ENCODE measurements at places on chromosomes 5 and 9. TPM values are rescaled to one million over a fixed set of nuclear protein-coding genes. Genes with fewer than 3 reads are reported as not detected.

DNA sequence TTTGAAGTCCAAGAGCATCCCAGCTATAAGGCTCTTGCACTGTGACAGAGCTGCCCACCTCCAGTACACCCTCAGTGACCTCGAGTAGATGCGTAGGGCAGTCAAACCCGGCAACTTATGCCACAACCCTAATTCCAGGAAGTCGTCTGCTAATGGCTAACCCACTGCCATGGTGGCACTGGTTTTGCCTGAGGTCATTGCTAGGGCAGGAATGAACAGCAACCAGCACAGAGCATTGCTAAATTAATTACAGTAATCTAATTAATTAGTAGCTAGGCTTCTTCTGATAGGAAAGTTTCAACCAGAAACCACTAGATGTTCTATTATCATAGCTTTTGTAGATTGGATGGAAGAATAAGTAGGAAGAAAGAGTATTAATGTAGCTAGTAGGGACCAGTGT is 122.8 kb downstream of the DPYSL3 start:
- no peak overlapping the region for H3K27ac ChIP-seq
- H3K4me1 ChIP-seq = no peaks in the 10 kb centered on the region
- no peak for DNase-seq
- H3K4me3 ChIP-seq = no peak overlapping the region
- no peaks in the 10 kb centered on the region for H3K36me3 ChIP-seq

FST gene
- polyA plus RNA-seq = 6.0 TPM

- no peaks in the 10 kb centered on the region for H3K36me3 ChIP-seq
- H3K27ac ChIP-seq = no peak overlapping the region
- no peak for DNase-seq
- no peaks in the 10 kb centered on the region for H3K4me1 ChIP-seq
These were observed 29.8 kb downstream of the ADAMTS2 start for GRCh38 chr5:179315356-179315890.

- no peak overlapping the region for H3K27ac ChIP-seq
- no peak for DNase-seq
- no peaks in the 10 kb centered on the region for H3K4me1 ChIP-seq
- no peaks in the 10 kb centered on the region for H3K27me3 ChIP-seq
These were observed 89.6 kb upstream of the TBC1D2 start for GRCh38 chr9:98345011-98345410.

- DNase-seq = no peak
- no peaks in the 10 kb centered on the region for H3K27me3 ChIP-seq
- H3K36me3 ChIP-seq = no peaks in the 10 kb centered on the region
These were observed 589.9 kb downstream of the DNAH5 start for GRCh38 chr5:13354611-13355010.

SPATA6L gene
- polyA plus RNA-seq = 0.54 TPM

TAL2 gene
- polyA plus RNA-seq = 0.77 TPM

NUTM2G gene
- not detected for polyA plus RNA-seq

GRCh38 chr9:37582548-37583157 is 6.5 kb upstream of the FBXO10 start:
- H3K27me3 ChIP-seq = no peaks in the 10 kb centered on the region
- DNase-seq = peak; percentile 64
- no peak overlapping the region for H3K27ac ChIP-seq
- H3K4me1 ChIP-seq = no peaks in the 10 kb centered on the region

GRCh38 chr5:89396278-89396954 is 513.4 kb upstream of the MEF2C start:
- no peak overlapping the region for H3K4me3 ChIP-seq
- H3K27me3 ChIP-seq = no peaks in the 10 kb centered on the region
- no peak overlapping the region for H3K27ac ChIP-seq

DNA sequence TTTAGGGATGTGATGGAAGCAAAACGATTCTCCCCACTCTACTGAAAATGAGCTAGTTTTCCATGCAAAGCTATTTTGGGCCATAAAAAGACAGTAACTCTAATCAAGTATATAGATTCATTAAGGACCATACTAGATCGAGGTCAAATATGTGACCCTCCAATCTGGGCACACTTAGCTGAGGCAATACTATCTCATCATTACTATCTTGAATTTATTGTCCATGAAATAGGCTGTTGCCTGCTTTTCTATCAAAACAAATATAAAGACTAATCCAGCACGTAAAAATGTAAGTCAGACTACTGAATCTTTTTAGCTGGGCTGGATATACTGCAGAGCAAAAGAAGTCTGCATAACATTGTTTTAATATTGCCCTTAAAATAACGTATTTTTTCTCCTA is 943.1 kb downstream of the NR2F1-AS1 start:
- H3K36me3 ChIP-seq = no peaks in the 10 kb centered on the region
- H3K4me3 ChIP-seq = no peak overlapping the region
- no peak for DNase-seq
- H3K27ac ChIP-seq = no peak overlapping the region

PRLR gene
- 1.4 TPM for polyA plus RNA-seq

GRCh38 chr5:138981586-138981985 is 106.5 kb upstream of the LRRTM2 start:
- H3K27me3 ChIP-seq = no peaks in the 10 kb centered on the region

SPINK13 gene
- polyA plus RNA-seq = not detected

- H3K4me3 ChIP-seq = no peak overlapping the region
- peaks cover 3% of the 10 kb centered on the region for H3K36me3 ChIP-seq
- no peak for DNase-seq
These were observed 215.8 kb downstream of the EPB41L4A start for GRCh38 chr5:112203229-112203628.

RNF183 gene
- polyA plus RNA-seq = 0.54 TPM

IGFBPL1 gene
- not detected for polyA plus RNA-seq

DNA sequence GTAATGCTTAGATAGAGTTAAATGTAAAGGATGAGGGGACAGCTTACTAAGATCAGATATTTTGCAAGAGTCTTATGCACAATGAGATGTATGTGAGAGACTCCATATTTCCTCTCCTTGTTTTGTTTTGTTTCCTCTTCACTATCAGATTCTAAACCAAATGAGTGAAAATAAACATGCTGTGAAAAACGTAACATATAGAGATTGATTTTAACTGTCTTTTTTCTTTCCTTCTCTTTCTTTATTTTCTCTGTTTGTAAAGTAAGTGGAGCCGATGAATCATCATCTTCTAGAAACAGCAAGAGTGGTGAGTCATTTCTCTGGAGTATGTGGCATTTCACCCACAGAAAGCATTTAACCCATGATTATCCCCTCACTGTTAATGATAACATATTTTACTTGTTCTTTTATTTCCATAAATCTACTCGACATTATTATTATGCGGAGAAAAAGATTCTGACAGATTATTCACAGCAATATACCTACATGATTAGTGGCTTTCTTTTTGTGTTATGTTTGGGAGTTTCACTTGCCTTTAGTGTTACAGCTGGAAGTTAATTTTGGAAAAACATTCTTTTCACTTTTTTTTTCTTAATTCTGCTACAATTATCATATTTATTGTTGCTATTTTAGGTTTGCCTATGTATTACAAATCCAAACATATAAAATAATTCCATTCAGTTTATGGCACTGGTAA is 2.1 kb upstream of the ANXA1 start:
- peak; percentile 58 for DNase-seq
- H3K27me3 ChIP-seq = no peaks in the 10 kb centered on the region
- H3K36me3 ChIP-seq = no peaks in the 10 kb centered on the region
- H3K27ac ChIP-seq = no peak overlapping the region
- H3K4me3 ChIP-seq = no peak overlapping the region

- H3K27me3 ChIP-seq = no peaks in the 10 kb centered on the region
- H3K36me3 ChIP-seq = no peaks in the 10 kb centered on the region
- DNase-seq = no peak
- no peak overlapping the region for H3K27ac ChIP-seq
- peaks cover 2% of the 10 kb centered on the region for H3K4me1 ChIP-seq
These were observed 78.1 kb upstream of the PITX1 start for GRCh38 chr5:135112008-135112725.

PCDHB6 gene
- not detected for polyA plus RNA-seq

DNA sequence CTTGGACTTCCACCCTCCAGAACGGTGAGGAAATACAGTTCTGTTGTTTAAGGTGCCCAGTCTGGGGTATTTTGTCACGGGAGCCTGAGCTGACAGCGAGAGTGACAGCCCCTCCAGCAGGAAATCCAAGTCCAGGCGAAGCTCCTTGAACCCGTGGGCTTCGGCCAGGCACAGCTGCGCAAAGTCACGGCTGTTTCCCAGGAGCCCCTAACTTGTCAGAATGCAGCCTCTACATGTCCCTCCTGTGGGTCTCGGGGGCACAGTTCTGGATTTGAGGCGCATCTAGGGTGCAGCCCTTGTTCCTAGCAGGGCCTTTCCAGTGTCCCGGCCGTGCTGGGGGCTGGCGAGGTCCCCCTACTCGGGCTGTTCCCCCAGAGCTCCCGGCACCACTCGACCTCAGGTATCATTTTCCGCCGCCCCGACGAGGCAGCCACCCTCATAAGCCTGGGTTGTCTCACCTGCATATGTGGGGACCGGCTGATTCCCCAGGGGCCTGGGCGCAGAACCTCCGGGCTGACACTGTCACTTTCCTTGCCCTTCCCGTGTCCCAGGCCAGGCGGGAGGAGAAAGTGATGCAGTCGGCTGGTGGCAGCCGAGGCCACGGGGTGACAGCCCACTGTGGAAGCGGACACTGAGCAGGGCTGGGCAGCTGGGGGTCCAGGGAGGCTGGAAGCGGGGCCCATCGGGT is 4.5 kb downstream of the LCN8 start:
- H3K4me3 ChIP-seq = no peak overlapping the region
- no peaks in the 10 kb centered on the region for H3K4me1 ChIP-seq
- H3K27ac ChIP-seq = no peak overlapping the region
- peaks cover 2% of the 10 kb centered on the region for H3K27me3 ChIP-seq
- DNase-seq = no peak
- H3K36me3 ChIP-seq = no peaks in the 10 kb centered on the region

DNA sequence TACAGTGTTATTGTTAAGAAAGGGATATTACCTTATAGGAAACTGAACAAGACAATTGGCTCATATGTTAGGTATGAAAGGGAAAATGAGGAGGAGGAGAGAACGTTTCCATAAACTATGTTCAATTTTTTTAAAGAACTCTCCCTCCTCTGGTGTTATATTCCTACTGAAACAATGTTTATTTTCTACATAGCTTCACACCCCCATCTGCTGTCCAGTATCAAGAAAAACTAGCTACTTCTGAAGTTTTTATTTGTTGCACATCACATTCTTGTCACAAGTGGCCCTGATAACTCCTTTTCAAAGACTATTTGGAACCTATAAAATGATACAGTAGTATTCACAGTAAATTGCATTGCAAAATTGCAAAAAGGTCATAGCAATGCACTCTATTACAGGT is 223.4 kb upstream of the FAM174A start:
- H3K4me1 ChIP-seq = no peaks in the 10 kb centered on the region
- H3K27ac ChIP-seq = no peak overlapping the region
- no peak for DNase-seq
- no peaks in the 10 kb centered on the region for H3K27me3 ChIP-seq
- H3K36me3 ChIP-seq = no peaks in the 10 kb centered on the region

- H3K4me1 ChIP-seq = no peaks in the 10 kb centered on the region
- no peaks in the 10 kb centered on the region for H3K36me3 ChIP-seq
- H3K27me3 ChIP-seq = no peaks in the 10 kb centered on the region
These were observed 66.2 kb upstream of the CNTLN start for GRCh38 chr9:17068671-17069070.

DNA sequence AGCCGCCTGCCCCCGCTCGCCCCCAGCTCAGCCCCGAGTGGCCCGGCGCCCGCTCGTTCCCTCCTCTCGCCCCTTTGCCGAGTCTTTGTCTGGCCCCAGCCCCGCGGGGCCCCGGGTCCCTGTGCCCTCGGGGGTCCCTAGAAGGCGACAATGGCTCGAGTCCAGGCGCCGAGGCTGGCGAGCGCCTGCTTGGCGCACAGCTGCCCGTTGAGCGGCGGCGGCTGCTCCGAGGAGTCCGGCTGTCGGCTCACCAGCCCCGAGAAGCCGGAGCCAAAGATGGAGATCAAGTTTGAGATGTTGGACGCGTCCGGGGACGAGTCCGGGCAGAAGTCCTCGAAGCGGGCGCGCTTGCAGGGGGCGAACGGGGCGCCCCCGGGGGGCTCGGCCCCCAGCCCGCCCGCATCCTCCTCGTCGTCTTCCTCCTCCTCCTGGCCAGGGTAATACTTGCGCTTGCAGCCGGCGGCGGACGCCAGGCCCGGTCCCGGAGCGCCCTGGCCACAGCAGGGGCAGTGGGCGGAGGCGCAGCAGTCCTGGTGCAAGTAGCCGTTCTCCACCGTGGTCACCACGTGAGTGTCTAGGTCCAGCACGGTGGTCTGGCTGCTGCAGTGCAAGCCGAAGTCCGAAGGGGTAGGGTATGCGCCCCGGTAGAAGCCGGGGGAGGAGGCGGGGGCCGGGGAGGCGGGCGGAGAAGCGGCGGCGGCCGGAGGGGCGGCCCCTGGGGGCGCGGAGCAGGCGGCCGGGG is 1.2 kb downstream of the IER5L start:
- peak overlapping the region; percentile 91 for H3K4me3 ChIP-seq
- H3K27ac ChIP-seq = peak overlapping the region; percentile 80
- H3K4me1 ChIP-seq = peaks cover 45% of the 10 kb centered on the region

GRIN3A gene
- polyA plus RNA-seq = 0.15 TPM

DNA sequence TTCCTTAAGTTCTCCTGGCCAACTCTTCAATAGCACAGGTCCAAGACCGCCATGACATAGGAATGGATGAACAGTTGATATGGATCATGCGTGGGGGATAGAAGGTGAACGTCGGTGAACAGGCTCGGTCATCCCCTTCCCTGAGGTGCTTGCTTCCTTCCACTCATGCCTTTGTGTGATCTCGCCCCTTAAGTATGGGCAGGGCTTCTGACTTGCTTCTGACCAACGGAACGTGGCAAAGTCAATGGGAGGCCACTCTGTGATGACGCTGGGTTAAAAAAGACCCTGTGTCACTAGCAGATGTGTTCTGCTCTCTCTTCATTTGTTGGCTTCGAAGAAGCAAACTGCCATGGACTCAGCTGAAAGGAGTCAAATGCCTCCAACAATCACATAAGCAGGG is 240.5 kb upstream of the TUT7 start:
- H3K4me1 ChIP-seq = no peaks in the 10 kb centered on the region
- H3K27me3 ChIP-seq = no peaks in the 10 kb centered on the region
- H3K4me3 ChIP-seq = no peak overlapping the region
- no peak for DNase-seq

GRCh38 chr5:172499287-172499686 is 45.0 kb upstream of the SH3PXD2B start:
- H3K27ac ChIP-seq = no peak overlapping the region
- no peak overlapping the region for H3K4me3 ChIP-seq
- H3K27me3 ChIP-seq = no peaks in the 10 kb centered on the region

C9 gene
- not detected for polyA plus RNA-seq

DNA sequence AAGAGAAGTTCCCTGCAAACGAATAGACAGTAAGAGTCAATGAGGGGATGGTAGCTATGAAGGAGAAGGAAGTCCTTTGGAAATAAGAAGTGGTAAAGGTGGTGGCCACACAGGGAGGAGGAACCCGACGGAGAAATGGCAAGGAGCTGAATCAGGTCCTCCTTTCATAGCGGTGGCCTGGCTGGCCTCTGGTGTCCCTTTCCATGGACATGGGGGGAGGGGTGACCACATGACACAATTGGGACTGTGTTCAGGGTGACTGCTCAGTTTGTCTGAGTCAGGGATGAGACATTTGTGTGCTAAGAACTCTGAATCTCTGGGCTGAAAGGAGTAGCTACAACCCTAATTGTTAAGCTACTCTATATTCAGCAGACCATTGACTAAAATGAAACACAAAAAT is 28.7 kb upstream of the TIMD4 start:
- H3K4me1 ChIP-seq = no peaks in the 10 kb centered on the region
- no peak overlapping the region for H3K27ac ChIP-seq
- no peaks in the 10 kb centered on the region for H3K27me3 ChIP-seq

Measured in small intestine (tissue), 16 donors.